ENCODE measurements at places on chromosomes 12 and 14.

- DNase-seq = no peak
Observed at GRCh38 chr14:103646189-103646588, 17.2 kb downstream of the KLC1 start.

- DNase-seq = no peak
Observed at GRCh38 chr12:117333331-117333881, 28.0 kb downstream of the NOS1 start.

DNA sequence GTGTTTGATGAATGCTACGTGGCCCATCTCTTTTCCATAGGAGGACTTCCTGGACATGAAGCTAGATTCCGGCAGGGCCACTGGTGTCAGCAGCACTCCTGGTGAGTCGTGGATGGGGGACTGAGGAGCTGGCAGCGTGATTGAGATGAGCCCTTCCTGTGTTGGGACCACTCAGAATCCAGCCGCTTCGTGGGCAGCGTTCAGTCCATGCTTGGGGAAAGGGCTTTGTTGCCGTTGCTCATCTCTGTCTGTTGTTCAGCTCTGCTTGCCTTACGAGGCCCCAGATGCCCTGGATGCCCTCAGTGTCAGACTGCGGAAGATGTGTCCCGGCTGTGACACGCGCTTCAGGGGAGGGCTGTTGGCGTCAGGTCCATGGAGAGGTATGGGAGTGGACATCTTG, 127.1 kb upstream of the RTL1 start:
- DNase-seq = no peak

- no peak for DNase-seq
Observed at GRCh38 chr12:110765111-110765510, 22.4 kb upstream of the PPP1CC start.

DNA sequence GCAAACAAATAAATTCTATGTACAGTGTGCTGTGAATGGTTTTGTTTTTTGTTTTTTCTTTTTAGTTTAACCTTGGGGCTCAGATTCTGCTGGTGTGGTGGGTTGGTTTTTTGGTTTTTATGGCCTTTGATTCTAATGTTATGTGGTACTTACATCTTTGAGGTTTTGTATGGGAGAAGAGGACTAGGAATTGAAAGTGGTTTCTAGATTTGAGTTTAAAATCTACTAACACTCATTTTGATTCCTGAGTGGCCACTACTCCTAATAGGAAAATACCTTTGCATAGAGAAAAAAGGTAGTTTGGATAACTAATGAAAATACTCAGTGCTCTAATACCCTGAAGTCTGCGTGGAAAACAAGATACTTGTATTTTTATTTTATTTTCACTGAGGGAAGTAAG, 137.7 kb downstream of the MON2 start:
- no peak for DNase-seq

DNA sequence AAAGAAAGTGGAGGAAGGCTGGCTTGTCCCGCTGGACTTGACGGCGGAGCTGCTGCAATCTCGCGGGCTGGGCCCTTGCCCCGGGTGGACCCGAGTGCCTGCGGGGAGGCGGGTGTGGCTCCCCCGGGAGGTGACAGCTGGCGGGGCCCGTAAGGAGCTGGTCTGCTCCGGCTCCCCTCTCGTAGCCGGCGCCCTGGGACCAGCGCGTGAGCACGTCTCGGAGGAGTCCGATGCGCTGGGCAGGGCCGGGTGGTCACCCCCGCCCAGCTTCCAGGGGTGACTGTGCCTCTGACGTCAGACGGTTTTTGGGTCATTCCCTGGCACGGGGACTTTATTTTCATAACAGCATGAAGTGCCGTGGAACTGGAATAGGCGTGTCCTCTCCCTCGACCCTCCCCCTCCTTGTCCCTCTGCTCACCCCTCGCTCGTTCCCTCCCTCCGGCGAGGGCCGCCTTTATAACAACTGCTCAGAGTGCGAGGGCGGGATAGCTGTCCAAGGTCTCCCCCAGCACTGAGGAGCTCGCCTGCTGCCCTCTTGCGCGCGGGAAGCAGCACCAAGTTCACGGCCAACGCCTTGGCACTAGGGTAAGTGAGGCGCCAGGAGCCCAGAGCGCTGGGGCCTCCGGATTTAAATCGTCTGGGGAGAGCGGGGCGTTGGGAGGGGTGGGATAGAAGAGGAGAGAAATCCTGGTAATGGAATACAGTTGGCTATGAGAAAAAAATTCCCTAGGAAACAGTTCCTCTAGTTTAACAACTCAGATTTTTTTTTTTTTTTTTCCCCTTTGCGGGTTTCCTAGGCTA, at the start of gene GPRC5A:
Gene GPRC5A (plus strand): TSS at position 483 of the 801 bp plus-strand sequence. CDS start 16,688 bp downstream, outside the sequence.
- peak; percentile 8 for DNase-seq

- no peak for DNase-seq
Observed at GRCh38 chr14:63286071-63286470, 32.7 kb downstream of the GPHB5 start.

GRCh38 chr14:54564071-54564867, 2.7 kb upstream of the SAMD4A start:
- DNase-seq = no peak

GRCh38 chr12:130157998-130158753, 4.1 kb upstream of the FZD10 start:
- no peak for DNase-seq

- DNase-seq = no peak
Observed at GRCh38 chr12:6828781-6829535, 751 bp downstream of the P3H3 start.

DNA sequence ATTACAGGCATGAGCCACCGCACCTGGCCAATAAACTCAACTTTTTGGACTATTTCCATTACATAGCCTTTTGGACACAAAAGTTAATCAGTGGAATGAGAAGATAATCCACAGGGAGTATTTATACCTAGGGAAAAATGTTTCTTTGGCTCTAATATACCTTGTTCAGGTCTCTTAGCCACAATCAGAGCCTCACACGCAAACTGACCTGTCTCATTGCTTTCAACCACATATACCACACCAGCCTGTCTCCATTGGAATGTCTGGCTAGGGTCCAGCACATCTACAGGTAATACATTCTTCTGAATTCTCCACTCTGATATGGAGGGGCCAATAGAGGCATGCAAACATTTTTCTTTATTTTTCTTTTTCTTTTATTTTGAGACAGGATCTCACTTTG, 3.8 kb upstream of the RBMS2 start:
- DNase-seq = no peak

DNA sequence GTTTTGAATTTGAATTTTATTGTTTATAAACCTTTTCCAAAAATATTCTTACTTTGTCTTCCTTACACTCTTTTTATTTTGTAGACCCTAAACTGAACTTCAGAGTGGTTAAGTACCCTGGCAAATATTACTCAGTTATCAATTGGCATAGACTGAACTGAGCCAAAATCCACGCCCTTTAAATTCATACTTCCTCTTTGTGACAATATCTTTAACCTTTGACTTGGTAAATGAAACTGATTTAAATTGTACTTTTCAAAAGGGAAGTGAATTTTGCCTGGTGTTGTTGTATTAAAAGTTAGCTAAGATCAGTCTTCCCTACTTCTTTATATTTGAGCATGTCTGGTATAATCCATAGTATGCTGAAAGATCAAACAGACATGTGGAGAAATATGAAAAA, 184.3 kb upstream of the USP15 start:
- DNase-seq = no peak

DNA sequence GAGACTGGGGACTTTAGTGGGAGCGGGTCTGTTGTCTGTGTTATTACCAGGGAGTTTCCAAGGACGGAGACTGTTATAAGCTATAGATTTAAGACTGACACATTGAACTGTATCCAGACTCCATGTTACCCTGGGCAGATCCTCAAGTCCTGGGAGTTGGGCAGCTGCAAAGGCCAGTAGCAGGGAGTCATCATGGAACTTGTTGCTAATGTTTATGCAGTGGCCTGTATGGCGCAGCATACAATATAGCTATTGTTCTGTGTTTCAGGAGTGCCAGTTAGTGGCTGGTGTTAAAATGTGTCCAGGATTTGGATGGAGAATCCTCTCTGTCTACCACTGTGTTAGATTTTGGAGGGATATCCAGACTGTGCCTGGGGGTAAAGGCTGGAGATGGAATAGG, 31.7 kb downstream of the SMOC1 start:
- DNase-seq = no peak

- no peak for DNase-seq
Observed at GRCh38 chr12:89238593-89238992, 113.7 kb downstream of the DUSP6 start.

GRCh38 chr14:34453226-34453625, 8.8 kb downstream of the SPTSSA start:
- no peak for DNase-seq

GRCh38 chr14:104359969-104360442, 219.6 kb upstream of the C14orf180 start:
- DNase-seq = no peak

GRCh38 chr12:62903151-62903550, 31.8 kb downstream of the PPM1H start:
- no peak for DNase-seq

DNA sequence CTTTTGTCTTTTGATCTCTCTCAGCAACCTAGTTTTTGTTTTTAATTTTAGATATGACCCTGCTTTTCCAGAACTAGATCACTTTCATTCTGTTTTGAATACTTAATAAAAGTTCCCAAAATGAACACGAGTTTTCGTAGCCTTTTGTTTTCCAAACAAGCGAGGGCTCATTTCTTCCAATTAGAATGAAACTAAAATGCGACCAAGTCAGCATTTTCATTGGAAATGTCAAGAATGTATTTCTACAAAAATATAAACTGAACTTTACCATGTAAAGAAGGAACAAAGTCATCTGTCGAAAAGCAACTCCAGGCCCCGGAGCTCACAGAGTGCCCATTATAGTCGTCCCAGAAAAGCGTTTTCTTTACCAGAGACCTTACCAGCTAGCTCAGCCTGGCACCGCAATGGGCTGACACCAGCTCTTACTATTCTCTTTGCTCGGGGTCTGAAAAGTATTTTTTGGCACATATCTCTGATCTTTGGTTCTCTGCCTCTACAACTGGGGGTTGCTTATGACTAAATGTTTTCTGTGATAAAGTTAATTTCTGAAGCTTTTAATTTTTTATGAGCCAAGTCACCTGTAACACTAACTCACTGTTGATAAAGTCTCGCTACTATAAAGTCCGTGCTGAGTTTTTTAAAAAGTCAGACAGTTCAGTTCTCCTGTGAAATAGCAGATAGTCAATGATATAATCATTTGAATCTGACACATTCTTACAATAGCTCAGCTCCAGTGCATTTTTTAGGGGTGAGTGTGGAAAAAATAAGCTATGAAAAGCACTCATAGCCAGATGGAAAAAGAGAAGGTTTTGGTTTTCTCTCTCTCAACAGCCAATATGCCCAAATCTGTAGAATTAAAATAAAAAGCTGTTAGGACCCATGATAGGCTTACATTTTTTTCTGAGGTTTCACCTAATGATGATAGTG, 43.4 kb downstream of the SAMD4A start:
- no peak for DNase-seq
